ENCODE measurements at places on chromosomes 13 and 19. TPM values are rescaled to one million over a fixed set of nuclear protein-coding genes. Genes with fewer than 3 reads are reported as not detected.

DNA sequence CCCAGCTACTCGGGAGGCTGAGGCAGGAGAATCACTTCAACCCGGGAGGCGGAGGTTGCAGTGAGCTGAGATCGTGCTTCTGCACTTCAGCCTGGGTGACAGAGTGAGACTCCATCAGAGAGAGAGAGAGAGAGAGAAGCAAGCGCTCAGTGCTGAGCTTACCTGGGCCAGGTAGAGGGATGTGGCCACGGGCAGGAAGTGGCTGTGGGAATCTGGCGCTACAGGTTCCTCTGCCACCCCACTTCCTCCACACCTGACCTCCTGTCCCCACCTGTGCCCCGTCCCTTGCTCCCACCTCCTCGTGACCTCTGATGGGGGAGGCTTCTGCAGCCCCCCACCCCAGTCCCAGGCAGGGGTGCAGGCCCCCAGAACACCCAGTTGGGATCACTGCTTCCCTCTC, 1.0 kb upstream of the NCCRP1 start:
- no peak for DNase-seq

GRCh38 chr13:90846936-90847335, 500.6 kb upstream of the MIR17HG start:
- DNase-seq = no peak

- no peak for DNase-seq
Observed at GRCh38 chr19:10105509-10106099, 558 bp upstream of the PPAN start.

GRCh38 chr13:78398743-78399410, 204.5 kb downstream of the POU4F1 start:
- no peak for DNase-seq

DNA sequence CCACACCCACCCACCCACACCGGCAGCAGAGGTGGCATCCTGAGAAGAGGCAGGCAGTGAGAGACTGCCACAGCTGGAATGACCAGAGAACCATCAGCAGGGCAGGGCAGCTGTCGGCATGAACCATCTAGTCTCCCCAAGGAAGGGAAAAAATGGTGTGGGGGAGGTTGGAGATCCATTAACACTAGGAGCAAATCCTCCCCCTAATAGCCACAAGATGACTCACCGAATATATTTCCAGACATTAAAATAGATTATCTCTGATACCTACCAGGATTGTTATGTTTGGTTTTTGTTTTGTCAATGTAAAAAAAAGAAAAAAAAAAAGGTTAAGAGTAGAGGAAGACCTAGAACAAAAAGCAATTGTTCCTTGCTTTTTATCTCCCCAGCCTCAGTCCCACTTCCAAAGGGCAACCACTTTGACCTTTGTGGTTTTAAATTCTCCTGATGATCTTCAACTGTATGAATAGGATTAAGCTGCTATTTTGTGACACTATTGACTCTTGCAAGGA, 34.2 kb downstream of the THSD1 start:
- no peak for DNase-seq

Gene ZNF793
- 2.5 TPM for total RNA-seq

Gene SIGLEC14
- total RNA-seq = 1.6 TPM

Gene PTPRH
- total RNA-seq = 0.28 TPM
